CD8-positive, alpha-beta memory T cell (primary cell): ENCODE measurements at places on chromosomes 1 and 21. TPM values are rescaled to one million over a fixed set of nuclear protein-coding genes. Genes with fewer than 3 reads are reported as not detected.

AGT gene
- not detected for polyA plus RNA-seq

RIPK4 gene
- not detected for polyA plus RNA-seq

GRCh38 chr1:3888301-3888700 lies 11.8 kb downstream of the C1orf174 start:
- no peak for DNase-seq
- H3K36me3 ChIP-seq: peaks cover 24% of the 10 kb centered on the region
- no peak overlapping the region for H3K4me3 ChIP-seq

DNA sequence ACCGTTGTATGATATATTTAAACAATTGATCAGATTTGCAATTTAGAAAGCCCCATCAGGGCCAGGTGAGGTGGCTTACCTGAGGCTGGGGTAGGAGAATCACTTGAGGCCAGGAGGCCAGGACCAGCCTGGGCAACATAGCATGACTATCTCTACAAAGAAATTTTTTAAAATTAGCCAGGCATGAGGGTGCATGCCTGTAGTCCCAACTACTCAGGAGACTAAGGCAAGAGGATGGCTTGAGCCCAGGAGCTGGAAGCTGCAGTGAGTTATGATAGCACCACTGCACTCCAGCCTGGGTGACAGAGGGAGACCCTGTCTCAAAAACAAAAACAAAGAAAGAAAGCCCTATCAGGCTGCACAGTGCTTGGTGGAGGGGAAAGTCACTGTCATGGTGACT lies 159.9 kb upstream of the RAB4A start:
- no peaks in the 10 kb centered on the region for H3K27me3 ChIP-seq
- no peak overlapping the region for H3K4me3 ChIP-seq
- H3K27ac ChIP-seq: no peak overlapping the region
- no peak for DNase-seq
- H3K36me3 ChIP-seq: no peaks in the 10 kb centered on the region
